Caki2 (cell line): ENCODE measurements at places on chromosomes 6 and 20.

DNA sequence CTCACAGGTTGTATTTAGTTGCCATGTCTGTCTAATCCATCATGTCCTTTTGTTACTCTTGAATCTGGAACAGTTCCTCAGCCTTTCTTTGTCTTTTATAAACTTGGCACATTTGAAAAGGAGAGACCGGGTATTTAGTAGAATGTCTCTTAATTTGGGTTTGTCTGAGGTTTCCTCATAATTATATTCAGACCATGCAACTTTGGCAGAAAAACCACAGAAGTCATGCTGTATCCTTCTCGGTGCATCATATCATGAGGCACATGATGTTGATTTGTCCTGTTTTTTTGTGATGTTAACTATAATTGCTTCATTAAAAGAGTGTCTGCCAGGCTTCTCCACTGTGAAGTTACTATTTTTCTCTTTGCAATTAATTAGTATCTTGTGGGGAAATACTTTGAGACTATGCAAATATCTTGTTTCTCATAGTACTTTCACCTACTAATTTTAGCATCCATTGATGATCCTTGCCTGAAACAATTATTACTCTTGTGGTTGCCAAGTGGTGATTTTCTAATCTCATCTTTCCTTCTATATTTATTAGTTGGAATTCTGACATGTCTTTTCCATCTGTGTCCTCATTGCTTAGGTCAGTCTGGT is 837.3 kb downstream of the DHX35 start:
- DNase-seq, result no peak

GRCh38 chr6:167279766-167280446 is 11.2 kb upstream of the UNC93A start:
- DNase-seq, result no peak

DNA sequence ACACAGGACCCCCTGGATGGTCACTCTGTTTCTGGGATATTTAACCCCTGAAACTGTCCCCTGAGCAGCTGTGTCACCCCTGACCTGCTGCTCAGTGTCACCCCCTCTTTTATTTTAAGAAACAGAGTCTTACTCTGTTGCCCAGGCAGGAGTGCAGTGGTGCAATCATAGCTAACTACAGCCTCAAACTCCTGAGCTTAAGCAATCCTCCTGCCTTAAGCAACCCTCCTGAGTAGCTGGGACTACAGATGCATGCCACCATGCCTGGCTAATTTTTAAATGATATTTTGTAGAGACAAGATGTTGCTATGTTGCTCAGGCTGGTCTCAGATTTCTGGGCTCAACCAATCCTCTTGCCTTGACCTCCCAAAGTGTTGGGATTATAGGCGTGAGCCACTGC is 21.5 kb upstream of the GTSF1L start:
- DNase-seq, result no peak

- no peak for DNase-seq
Observed at GRCh38 chr6:22569281-22570184, at the start of gene HDGFL1. HDGFL1 (plus strand) TSS chr6:22569566; CDS start chr6:22569576, 10 bp downstream.

DNA sequence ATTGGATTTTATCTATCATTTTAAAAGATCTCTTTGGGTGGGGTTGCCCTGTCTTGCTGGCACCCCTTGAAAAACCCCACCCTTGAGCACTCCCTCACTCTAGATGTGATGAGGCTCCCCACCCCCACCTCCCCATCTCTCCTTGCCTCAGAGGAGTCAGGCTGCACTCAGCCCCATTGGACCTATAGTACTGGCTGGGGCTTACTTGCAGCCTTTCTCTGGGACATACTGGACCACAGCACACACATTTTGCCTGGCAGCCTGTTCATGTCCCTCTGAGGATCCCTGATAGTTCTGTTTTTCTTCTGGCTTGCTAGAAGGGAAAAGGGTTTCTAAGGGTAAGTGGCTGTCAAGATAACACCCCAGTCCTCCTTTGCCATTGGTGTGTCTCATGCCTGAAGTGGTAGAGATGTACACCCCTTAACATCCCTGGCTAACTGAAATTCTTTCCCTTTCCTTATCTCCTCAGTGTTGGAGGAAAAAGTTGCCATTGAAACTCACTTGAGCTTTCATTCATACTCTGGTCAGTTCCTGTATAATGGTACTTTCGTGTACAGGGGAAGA is 553.4 kb upstream of the CITED2 start:
- no peak for DNase-seq

DNA sequence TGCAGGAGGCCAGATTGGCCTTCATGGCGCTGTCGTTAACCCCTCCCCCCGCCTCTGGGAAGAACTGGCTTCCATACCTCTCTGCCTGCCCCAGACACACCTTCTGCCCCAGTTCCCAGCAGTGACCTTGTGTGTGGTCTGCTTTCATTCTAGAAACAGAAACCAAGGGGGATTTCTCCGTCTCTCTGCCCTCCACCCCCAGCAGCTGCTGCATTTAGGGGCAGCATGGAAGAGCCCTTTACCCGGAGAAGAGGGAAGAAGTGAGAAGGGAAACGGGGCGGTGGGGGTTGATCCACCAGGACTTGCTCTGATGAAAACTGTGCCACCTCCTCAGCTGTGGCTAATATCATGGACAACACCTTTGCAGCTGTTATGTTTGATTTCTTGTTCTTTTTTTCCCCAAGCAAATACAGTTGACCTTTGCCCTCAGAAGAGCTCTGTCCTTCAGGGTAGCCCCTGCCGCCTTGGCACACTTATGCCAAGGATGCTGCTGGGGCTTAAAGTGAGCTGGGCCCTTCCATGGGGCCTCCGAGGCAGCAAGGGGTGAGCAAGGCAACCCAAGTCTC is 6.1 kb downstream of the GLP1R start:
- DNase-seq, result no peak

GRCh38 chr6:37243131-37243815 is 14.3 kb upstream of the TBC1D22B start:
- DNase-seq, result no peak

GRCh38 chr20:9068841-9069663 is at the start of gene PLCB4:
PLCB4 (plus strand) TSS chr20:9069087; CDS start chr20:9307815, 238,728 bp downstream.
- DNase-seq, result peak; percentile 91

GRCh38 chr6:36053878-36054277 is 26.3 kb downstream of the MAPK14 start:
- DNase-seq, result no peak

GRCh38 chr6:10968776-10969175 is 75.3 kb downstream of the ELOVL2 start:
- no peak for DNase-seq

DNA sequence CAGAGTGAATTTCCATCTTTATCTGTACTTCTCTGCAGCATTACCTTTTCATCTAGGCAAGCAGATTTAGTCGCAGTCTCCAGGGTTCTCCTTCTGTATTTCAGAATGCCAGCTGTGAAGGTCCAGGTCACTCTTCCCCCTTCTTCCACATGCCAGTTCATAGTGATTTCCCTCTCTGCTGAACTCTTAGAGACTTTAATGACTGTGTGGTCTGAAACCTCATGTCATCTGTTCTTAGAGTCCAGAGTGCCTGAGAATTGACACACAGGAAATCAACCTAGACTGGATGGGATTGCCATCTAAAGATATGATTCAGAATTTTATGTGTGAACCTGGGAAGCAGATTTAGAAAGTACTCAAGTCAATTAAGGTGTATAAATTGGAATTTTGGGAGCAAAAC is 248.1 kb downstream of the TPBG start:
- DNase-seq, result no peak

GRCh38 chr20:41638456-41638855 is 20.3 kb upstream of the CHD6 start:
- DNase-seq, result no peak

DNA sequence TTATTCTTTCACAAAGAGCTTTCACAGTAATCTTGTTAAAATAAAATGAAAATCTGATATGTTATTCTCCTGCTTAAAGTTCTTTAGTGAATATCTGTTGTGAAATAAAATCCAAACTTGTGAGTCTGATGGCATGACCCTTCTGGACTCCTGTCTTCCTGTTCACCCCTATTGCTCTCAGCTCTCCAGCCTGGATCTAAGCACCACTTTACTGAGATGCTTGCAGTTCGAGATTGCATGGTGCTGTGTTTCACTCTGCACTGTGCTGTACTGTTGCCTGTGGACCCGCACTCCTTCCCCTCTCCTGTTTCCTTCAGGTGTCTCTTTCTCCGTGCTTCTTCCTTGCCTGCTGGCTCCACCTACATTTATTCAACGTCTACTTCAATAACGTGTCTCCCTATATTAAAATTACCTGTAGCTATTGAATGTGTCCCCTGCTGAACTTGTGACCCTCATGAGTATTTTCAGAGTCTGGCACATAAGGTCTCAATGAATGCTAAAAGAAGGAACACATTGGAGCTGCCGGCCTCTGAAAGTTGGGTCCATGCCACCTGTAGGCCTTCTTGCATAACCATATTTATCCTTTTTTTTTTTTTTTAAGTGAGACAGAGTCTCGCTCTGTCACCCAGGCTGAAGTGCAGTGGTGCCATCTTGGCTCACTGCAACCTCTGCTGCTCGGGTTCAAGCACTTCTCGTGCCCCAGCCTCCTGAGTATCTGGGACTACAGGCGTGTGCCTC is 100.1 kb downstream of the ARID1B start:
- DNase-seq, result no peak

DNA sequence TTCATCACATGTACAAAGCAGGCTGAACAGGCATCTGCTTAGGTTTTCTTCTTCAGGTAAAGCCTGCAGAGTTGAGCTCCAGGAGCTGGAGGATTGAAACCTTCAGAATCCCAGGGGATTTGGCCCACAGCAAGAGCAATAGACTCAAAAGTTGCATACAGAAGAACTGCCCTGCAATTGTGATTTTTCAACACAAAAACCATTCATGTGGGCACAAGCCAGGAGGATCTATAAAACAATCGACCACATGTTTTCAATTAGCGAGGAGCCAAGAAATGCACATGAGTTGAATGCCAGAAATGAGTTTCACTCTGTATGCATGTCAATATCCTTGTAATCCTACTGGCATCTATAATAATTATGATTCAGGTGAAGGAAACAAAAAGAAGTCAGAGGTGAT is 576.4 kb downstream of the HDGFL1 start:
- no peak for DNase-seq

GRCh38 chr20:2151858-2152281 is 50.2 kb downstream of the STK35 start:
- peak; percentile 49 for DNase-seq

GRCh38 chr6:160509610-160510009 is 154.5 kb downstream of the LPA start:
- no peak for DNase-seq

DNA sequence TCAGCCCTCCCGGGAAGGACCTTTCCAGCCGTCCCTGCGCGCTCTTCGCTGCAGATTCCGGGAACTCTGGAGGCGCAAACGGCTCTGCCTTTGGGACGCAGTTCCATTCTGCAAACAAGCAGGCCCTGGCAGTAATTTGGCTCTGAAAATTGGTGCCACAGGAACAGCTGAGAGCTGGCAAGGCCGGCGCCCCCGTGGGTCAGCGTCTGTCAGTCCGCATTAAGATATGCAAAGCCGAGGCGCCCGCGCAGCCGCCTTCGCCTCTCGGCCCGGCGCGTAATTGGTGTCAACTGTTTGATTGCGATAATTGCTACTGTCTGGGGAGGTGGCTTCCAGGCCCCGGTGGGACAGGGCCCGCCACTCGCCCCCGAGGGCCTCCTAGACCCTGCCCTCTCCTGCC is 73.6 kb downstream of the NCR2 start:
- no peak for DNase-seq
